GM23248 (cell line): ENCODE measurements at places on chromosomes 1 and 21.

DNA sequence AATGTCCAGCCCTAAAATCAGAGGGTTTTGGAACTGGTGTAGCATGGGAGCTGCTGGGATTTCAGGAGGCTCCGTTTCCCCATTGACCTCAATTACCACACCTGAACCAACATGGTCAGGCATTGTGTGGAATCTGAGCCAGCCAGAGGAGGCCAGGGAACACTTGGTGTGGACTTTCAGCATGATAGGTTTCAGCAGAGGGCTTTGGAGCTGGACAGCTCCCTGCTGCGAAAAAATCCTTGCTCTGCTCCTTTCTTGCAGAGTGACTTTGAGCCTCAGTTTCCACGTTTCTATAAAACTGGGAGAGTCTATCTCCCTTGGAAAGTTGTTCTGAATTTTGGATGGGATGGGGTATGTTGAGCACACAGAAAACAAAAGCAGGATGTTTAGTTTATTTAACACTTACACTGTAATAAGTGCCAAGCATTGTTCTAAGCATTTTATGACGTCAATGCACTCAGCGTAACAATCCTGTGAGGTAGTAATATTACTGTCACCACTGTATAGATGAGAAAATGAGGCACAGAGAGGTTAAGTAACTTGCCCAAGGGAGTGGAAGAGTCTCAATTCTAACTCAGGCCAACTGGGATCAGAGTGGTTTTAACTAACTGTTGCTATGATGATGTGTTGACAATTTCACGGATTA, 168.0 kb downstream of the GRIK3 start:
- DNase-seq = no peak

DNA sequence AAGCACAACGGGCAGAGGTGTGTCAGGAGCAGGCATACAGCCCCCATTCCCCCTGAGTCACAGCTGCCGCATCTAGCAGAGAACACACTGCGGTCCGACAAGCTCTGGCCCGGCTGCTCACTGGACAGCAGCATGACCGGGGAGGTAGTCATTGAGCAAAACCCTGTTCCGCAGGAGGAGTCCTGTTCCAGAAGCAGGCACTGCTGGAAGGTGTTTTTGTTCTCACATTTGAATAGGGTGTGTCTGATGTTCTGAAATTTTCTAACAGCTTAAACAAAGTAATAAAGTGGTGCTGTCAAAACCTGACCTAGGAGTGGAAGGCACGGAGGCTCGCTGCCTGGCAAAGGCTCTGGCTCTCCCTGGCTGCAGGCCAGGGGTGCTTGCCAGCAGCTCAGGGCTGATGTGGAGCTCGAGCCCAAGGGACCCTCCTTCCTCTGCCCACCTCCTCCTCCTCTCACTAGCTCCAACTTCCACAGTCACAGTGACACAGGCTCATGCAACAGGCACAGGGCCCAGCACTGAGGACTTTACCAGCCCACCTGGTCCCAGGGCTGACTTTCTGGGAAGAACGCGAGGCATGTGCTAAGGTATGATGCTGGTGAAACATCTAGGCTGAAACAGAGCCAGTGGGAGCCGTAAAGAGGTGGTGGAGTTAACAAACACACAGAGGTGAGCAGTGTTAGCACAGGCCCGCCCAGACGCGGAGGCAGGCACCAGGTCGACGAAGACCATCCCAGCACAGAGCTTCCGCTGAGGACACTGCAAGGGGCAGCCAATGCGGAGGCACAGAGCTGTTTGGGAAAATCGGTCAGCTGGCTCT, 118.6 kb upstream of the IFFO2 start:
- DNase-seq = no peak

GRCh38 chr1:154822233-154822632, 47.8 kb downstream of the KCNN3 start:
- DNase-seq = no peak

DNA sequence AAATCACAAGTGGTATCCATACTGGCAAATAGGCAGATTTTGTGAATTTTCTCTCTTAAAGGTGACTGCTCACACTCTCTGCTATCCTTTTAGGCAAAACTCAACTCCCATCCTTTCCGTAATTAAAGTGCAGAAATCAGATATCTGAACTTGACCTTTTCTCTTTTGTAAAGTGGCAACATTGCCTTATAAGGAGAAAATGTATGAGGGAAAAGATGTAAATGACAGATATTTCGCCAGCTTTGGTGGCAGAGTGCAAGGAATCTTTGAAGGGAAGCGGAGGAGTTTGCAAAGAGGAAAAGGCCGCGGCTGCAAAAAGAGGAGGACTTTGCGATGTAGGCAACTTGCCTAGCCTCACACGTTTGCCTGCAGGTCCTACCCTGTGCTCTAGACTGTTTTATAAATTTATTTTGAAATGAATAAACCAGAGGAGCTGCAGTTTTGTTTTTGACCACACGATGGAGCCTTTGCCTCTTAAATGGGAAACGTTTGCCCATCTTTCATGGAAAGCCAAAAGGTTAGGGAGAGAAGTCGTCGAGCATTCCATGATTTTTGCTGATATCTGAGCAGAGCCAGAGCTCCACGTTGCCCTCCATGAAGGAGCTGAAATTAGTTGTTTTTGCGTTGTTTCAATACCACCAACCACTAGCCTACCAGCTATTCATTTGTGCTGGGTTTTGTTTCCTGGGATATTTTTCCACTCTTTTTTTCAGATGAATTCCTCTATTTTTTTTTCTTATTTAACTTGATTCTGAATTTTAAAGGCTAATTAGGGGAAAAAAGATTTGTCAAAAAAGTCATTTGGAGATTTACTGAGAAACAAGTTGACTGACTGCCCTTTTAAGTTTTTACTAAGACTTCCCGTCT, 242.3 kb downstream of the LMX1A start:
- DNase-seq = peak; percentile 58

DNA sequence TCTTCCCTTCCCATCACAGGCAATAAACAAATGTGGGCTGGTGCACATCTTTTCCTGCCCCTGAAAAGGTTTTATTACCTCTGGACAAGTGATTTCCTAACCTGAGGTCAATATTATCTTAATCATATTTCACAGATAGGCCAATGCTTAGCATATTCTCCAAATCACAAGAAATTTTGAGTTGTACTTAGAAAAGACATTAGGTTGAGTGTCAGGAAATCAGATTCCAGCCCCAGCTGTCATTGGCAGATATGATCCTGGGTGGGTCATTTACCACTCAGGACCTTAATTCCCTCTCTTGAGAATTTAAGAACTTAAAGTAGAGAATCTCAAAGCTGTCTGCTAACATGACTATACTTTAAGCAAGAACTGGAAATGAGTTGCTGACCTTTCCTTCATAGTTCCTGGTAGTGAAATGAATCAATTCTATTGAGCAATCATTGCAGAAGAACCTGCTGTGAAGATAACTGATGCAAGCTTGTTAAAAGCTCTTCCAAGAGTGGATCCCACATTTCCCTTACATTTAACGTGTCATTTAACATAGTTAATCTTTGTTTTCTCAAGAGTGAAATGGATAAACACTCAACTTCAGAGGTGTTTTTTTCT, 46.4 kb upstream of the CR2 start:
- peak; percentile 67 for DNase-seq

GRCh38 chr1:198486903-198487302, 53.6 kb downstream of the ATP6V1G3 start:
- DNase-seq = no peak

DNA sequence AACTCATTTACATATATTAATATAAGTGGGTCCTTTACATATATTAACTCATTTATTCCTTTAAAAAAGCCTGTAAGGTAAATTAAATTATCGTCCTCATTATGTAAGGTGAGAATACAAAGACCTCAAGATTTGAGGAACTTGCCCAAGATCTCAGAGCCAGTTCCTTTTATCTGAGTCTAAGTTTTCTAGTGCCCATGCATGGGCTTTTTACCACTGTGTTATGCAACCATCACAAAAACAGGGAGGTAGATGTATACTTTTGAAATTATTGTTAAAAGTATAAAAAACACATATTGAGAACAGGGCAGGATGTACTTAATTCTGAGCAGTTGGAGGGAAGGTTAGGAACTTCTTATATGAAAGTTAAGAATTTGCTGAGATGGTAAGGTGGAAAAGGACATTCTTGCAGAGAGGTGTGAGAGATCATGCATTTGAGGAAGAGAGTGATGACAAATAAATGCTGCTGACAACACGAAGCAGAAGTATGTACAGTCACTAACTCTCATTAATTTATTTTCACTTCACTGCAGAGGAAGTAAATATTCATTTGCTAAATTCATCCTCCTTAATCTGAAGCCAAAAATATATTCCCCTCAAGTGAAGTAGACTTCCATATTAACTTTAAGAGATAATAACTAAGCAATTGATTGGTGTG, 28.9 kb upstream of the LYPLAL1 start:
- no peak for DNase-seq

- peak; percentile 55 for DNase-seq
Measured at GRCh38 chr1:203521074-203521794, 27.3 kb downstream of the OPTC start.

GRCh38 chr1:94727846-94728715, 92.1 kb upstream of the SLC44A3 start:
- DNase-seq = peak; percentile 95

DNA sequence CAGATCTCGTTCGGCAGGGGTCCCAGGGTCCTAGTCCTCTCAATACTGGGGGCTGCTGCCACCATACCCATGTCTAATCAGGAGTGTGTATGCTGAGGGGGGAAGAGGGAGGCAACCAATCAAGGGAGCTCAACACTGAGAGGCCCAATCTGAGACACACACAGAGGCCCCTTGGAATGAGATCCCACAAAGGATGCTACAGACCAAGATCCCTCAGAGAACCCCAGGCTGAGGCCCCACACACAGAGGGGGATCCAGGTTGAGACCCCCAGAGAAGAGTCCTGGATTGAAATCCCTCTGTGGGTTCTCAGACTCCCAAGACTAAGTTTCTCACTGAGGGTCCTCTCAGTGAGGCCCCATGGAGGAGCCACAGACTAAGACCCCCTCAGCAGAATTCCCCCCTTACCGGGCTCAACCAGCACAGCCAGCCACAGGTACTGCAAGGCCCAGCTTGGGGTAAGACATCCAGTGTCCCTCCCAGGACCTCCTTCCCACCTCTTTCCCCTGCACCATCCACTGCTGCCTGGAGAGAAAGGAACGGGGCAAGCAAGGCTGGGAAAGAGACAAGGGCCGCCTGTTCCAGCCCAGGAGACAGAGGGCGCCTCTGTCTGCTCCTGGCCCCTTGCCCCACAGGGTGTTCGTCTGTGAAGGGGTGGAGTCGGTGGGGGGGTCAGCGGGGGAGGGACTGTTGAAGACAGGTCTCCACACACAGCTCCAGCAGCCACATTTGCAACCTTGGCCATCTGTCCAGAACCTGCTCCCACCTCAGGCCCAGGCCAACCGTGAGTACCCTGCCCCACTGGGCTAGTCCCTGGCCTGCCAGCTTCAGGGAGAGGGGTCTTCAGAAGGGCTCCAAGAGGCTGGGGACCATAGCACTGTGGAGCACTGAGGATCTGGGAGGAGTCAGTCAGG, at the start of gene S100A1:
TSS of gene S100A1 (plus strand) at position 720 of the 912 bp plus-strand sequence. CDS start 2,088 bp downstream, outside the sequence.
- no peak for DNase-seq

DNA sequence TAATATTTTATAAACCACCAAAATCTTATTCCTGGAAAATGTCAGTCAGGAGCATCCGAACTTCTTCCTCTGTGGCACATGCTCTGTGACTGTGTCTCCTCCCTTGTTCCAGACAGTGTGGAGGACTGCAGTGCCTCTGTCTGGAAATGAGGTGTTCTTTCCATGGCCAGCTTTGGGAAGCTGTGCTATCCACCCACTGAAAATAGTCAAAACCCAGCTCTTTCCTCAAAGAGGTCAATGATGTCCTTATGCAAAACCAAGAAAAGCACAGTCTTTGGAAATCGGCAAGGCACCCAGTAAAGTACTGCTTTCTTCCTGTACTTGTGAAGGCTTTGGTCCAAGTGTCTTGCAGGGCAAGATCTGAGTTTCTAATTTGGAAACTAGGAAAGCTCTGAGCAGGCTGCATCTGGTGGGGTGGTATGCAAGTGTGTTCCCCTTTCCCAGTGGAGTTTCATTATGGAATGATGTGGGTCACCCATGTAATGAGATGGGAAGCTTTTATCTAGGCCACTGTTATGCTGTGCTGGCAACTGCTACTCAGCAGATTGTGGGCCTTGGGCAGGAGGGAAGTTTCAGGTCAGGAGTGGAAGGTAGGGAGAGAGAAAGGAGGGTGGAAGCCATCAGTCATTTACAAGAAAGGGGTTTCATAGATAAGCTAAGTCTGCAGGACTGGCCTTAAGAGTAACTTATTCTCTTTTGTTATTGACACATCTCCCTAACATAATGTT, 6.0 kb downstream of the KIAA0040 start:
- DNase-seq = no peak

DNA sequence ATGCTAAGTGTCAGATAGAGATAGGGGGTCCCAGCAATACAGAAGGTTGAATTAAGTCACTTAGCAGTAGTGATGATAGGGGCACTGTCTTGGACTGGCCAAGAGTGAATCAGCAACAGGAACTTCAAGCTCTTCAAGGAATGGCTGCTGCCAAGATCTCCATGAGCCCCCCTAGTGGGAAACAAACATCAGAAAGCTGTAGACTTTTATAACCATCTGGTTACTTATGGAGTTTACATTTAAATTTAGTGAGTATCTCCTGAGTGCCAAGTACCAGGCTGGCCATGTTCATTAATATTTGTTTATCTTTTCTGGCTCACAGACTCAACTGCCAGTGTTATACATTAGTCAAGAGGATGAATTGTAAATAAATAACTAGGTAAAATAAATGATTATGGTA, 327.3 kb downstream of the TTLL7 start:
- no peak for DNase-seq

- peak; percentile 76 for DNase-seq
Measured at GRCh38 chr21:45033791-45034555, 40.4 kb upstream of the ADARB1 start.

- DNase-seq = no peak
Measured at GRCh38 chr21:40685141-40685540, 161.8 kb downstream of the DSCAM start.

GRCh38 chr1:171141688-171142415, 43.2 kb upstream of the FMO2 start:
- DNase-seq = peak; percentile 74

- no peak for DNase-seq
Measured at GRCh38 chr1:117036018-117036461, 24.1 kb upstream of the TTF2 start.

DNA sequence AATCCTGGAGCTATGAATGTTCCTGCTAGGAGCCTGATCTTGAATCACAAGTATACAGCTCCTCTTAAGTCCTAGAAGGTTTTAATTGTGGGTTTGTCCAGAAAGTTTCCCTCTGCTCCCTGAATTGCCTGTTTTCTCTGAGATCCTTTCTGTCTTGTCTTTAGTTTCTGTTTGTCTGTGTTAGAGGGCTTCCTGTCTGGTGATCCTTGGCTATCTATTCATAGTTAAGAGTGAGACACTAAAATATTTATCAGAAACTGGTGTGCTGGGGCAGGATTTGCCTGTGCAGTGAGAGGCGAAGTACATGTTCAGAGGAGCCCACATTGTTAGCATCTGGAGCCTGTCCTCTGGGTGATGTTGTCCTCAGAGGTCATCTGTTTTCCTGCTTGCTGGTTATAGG, 45.4 kb downstream of the ETS2 start:
- no peak for DNase-seq
